ENCODE measurements at places on chromosomes 6 and 20. TPM values are rescaled to one million over a fixed set of nuclear protein-coding genes. Genes with fewer than 3 reads are reported as not detected.

DNA sequence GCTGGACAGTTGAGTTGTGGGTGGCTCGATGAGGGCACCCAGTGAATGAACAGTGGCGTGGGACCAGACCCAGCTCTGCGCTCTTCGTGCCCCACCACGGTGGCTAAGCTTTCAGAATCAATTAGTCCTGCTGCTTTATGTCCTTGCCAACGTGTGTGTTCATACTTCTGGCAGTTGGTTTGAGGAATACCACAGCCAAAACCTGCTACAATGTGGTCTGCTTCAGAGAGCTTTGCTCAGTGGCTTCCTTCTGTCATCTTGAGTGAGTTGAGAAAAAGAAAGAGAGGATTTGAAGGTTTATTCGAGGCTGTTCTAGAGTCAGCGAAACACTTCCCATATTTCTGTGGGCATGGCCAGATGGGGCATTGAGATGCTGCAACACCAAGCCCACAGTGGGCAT lies 39.5 kb upstream of the SLC22A2 start:
- peaks cover 8% of the 10 kb centered on the region for H3K4me1 ChIP-seq
- no peak overlapping the region for H3K4me3 ChIP-seq
- H3K27ac ChIP-seq, result no peak overlapping the region
- no peaks in the 10 kb centered on the region for H3K36me3 ChIP-seq
- no peak for DNase-seq
- no peaks in the 10 kb centered on the region for H3K27me3 ChIP-seq

- H3K27me3 ChIP-seq, result no peaks in the 10 kb centered on the region
- no peak overlapping the region for H3K27ac ChIP-seq
- no peak overlapping the region for H3K4me3 ChIP-seq
- H3K4me1 ChIP-seq, result no peaks in the 10 kb centered on the region
These were observed 29.0 kb upstream of the TCP11 start for GRCh38 chr6:35170166-35170565.

DNA sequence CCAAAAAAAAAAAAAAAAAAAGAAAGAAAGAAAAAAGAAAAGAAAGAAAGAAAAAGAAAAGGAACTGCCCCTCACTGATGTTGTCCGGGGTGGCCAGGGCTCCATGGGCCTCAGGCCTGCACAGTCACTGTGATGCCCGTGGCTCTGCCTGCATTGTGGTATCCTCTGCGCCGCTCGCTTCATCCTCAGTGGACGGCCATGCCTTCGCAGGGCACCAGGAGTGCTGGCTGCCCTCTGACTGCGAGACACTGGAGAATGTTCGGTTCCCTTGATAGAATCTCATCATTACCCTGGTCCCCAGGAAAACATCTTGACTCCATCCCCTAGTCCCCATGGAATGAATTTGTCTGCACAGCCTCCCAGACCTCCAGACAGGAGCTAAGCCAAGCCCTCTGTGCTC lies 61.7 kb downstream of the TMEM242 start:
- DNase-seq, result no peak
- H3K4me3 ChIP-seq, result no peak overlapping the region
- H3K27ac ChIP-seq, result no peak overlapping the region
- no peaks in the 10 kb centered on the region for H3K4me1 ChIP-seq

DNA sequence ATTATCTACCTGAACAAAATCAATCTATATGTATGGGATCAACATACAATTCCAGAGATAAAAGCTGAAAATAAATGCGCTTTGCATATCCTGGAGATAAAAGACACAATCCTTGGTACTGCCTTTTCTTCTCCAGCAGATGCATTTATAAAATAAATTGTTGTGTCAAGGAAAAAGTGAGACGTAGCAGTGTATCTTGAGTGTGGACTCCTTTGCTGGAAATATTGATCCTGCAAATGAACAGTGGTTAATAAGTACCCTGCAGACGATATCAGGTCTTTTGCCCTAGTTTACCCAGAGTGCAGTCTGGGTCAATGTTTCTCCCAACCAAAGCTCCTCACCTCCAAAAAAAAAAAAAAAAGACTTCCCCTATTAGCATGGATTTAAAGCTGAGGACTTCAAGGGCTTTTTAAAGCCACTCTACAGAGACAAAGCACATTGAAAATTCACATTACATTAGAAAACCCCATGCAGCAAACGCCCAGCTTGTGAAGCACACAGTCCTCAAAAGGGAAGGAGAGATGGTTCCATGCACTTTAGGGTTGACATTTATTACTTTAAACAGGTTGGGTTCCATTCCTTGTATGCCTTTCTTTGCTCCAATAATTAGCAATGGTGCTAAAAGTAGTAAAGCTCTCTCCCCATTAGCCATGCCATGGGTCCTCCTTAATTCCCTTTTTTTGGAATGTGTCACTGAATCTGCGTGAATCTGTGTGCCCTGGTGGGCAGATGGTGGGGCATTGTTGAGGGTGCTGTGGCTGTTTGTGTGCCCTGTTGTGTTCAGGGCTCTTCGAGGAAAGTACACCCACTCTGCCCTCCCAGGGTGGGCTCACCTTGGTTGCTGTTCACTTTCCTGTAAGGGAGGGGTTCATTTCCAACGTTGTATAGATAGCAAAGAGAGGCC lies 21.1 kb downstream of the FOXA2 start:
- peaks cover 49% of the 10 kb centered on the region for H3K27me3 ChIP-seq
- H3K36me3 ChIP-seq, result no peaks in the 10 kb centered on the region
- H3K27ac ChIP-seq, result no peak overlapping the region
- H3K4me3 ChIP-seq, result no peak overlapping the region

GRCh38 chr6:13597073-13597472 lies 18.1 kb upstream of the NOL7 start:
- peaks cover 2% of the 10 kb centered on the region for H3K36me3 ChIP-seq
- no peak overlapping the region for H3K4me3 ChIP-seq
- no peak for DNase-seq
- H3K4me1 ChIP-seq, result no peaks in the 10 kb centered on the region

DNA sequence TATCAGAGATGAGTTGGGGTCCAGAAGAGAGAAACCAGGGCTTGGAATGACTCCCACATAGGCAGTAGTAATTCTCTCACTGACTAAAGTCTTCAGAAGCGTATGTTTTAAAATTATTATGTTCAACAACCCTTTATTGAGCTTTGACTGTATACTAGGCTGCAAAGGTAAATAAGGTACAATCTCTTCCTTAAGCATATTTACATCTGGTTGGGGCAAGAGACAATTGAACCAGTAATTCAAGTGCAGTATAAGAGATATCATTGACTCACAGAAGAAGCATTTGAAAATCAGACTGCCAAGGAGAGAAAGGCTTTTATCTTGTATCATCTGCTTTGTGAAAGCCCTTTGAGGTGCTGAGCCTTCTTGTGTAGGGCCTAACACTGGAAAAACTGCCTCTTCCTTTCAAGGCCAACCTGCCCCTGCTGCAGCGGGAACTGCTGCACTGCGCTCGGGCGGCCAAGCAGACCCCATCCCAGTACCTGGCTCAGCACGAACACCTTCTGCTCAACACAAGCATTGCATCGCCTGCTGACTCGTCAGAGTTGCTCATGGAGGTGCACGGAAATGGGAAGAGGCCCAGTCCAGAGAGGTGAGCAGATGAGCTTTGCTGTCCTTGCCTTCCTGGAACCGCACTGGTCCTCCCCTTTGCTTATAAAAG lies 39.3 kb upstream of the C20orf144 start:
- H3K36me3 ChIP-seq, result peaks cover 41% of the 10 kb centered on the region
- H3K4me3 ChIP-seq, result no peak overlapping the region
- no peaks in the 10 kb centered on the region for H3K4me1 ChIP-seq
- no peak overlapping the region for H3K27ac ChIP-seq
- H3K27me3 ChIP-seq, result no peaks in the 10 kb centered on the region

DNA sequence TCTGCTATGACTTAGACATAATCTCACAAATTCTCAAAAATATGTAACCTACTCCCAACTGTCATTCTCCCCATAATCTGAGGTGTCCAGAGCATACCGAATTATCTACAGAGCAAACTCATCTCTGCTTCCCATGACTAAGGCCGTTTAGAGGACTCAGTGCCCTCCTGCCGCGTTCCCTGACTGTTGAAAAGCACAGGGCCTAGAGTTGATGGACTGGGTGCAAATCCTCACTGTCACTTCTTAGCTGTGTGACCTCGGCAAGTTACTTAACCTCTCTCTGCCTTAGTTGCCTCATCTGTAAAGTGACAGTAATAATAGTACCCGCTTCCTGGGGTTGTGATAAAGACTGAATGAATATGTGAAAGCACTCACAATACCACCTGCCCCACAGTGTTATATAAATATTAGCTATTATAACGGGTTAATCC lies 4.7 kb upstream of the TUBB2A start:
- DNase-seq, result no peak
- H3K27ac ChIP-seq, result peak overlapping the region; percentile 87
- H3K4me3 ChIP-seq, result peak overlapping the region; percentile 99
- no peaks in the 10 kb centered on the region for H3K36me3 ChIP-seq

- H3K27me3 ChIP-seq, result no peaks in the 10 kb centered on the region
- no peak for DNase-seq
- no peak overlapping the region for H3K27ac ChIP-seq
These were observed 269.9 kb downstream of the UST start for GRCh38 chr6:149016716-149017115.

DNA sequence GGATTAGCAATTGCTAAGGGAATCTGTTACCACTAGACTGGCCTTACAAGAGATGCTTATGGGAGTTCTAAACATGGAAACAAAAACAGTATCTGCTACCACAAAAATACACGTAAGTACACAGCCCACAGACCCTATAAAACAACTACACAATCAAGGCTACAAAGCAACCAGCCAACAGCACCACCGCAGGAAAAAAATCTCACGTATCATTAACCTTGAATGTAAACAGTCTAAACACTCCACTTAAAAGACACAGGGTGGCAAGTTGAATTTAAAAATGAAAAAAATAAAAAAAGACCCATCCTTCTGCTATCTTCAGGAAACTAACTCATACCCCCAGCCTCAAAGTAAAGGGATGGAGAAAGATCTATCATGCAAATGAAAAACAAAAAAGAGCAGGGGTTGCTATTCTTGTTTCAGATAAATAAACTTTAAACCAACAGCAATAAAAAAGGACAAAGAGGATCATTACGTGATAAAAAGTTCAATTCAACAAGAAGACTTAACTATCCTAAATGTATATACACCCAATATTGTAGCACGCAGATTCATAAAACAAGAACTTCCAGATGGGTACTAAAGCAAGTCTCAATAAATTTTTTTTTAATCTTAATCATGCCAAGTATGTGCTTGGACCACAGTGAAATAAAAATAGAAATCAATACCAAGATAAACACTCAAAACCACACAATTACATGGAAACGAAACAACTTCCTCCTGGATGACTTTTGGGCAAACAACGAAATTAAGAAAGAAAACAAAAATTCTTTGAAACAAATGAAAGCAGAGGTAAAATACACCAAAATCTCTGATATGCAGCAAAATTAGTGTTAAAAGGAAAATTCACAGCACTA lies 52.3 kb downstream of the RNGTT start:
- no peak overlapping the region for H3K27ac ChIP-seq
- no peak for DNase-seq
- H3K27me3 ChIP-seq, result no peaks in the 10 kb centered on the region
- H3K4me3 ChIP-seq, result no peak overlapping the region
- H3K4me1 ChIP-seq, result peaks cover 6% of the 10 kb centered on the region

GRCh38 chr6:5367510-5367909 lies 106.2 kb downstream of the FARS2 start:
- H3K27ac ChIP-seq, result no peak overlapping the region
- peaks cover 22% of the 10 kb centered on the region for H3K4me1 ChIP-seq
- no peak overlapping the region for H3K4me3 ChIP-seq

DNA sequence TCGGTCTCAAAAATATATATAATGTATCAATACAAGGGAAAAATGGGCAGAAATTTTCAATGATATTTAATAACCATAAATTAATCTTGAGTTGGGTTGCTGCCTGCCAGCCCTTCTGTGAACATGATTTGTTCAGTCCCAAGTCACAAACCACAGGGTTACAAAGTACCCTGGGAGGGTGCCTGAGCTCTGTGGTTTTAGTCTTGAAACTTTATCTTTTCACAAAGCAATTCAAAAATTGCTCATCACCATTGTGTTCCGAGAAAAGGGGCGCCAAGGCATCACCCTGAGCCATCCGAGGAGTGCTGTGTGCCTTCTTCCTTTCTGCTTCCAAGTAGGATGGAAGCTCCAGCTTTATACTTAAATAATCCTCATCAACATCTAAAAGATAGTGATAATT lies 141.6 kb upstream of the AKAP12 start:
- no peaks in the 10 kb centered on the region for H3K27me3 ChIP-seq
- no peaks in the 10 kb centered on the region for H3K4me1 ChIP-seq
- H3K4me3 ChIP-seq, result no peak overlapping the region
- no peak for DNase-seq

- no peaks in the 10 kb centered on the region for H3K4me1 ChIP-seq
- H3K27ac ChIP-seq, result no peak overlapping the region
- H3K27me3 ChIP-seq, result no peaks in the 10 kb centered on the region
- DNase-seq, result no peak
- H3K36me3 ChIP-seq, result no peaks in the 10 kb centered on the region
These were observed 317.3 kb upstream of the CNR1 start for GRCh38 chr6:88483424-88483823.

DNA sequence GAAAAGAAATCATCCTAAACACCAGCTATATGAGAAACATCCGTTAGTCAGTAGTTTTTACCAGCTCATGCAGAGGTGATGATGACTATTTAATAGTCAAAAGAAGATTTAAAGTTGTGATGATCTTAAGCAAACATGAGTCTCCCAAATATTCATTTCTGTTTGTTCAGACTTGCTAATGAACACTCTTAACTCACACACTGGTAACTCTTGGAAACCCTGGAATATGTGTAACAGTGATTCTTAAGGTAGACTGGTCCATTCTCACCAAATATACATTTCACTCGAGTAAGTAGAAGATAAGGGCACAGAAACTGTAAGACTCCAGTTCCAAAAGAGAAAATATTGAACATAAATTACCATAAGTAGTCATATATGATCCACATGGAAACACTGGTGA lies 29.1 kb downstream of the RSPO3 start:
- H3K27ac ChIP-seq, result peak overlapping the region; percentile 67
- DNase-seq, result no peak
- no peaks in the 10 kb centered on the region for H3K36me3 ChIP-seq
- no peaks in the 10 kb centered on the region for H3K27me3 ChIP-seq
- H3K4me1 ChIP-seq, result peaks cover 50% of the 10 kb centered on the region
- no peak overlapping the region for H3K4me3 ChIP-seq

GRCh38 chr6:5956939-5957338 lies 49.8 kb downstream of the NRN1 start:
- H3K4me1 ChIP-seq, result no peaks in the 10 kb centered on the region
- no peak for DNase-seq
- no peaks in the 10 kb centered on the region for H3K27me3 ChIP-seq
- H3K27ac ChIP-seq, result no peak overlapping the region
- H3K36me3 ChIP-seq, result no peaks in the 10 kb centered on the region

DNA sequence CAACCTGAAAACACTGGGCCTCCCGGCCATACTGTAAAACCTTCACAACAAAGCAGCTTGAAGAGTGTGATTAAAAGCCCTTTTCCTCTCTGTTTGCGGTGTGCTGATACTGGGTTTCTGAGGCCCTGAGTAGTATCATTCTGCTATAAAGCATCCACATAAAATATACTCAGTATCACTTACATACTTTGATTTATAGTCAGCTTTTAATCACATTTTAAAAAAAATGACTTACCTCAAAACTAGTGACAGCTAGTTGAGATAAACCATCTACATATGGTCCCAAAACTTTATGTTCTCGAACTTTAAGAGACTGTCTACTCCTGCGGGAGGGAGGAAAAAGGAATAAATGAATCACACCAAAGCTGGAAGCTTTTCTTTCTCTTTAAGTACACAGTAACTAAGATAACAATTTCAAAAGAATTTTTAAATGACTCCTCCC lies 135.7 kb downstream of the KIF13A start:
- no peak for DNase-seq
- H3K27me3 ChIP-seq, result no peaks in the 10 kb centered on the region
- H3K4me3 ChIP-seq, result no peak overlapping the region
- peaks cover 33% of the 10 kb centered on the region for H3K36me3 ChIP-seq
- H3K4me1 ChIP-seq, result no peaks in the 10 kb centered on the region

HMGN4 gene
- 20.6 TPM for total RNA-seq

TMEM151B gene
- total RNA-seq, result 0.11 TPM

C6orf163 gene
- total RNA-seq, result 0.40 TPM

ABHD16B gene
- not detected for total RNA-seq

CDC5L gene
- 30.3 TPM for total RNA-seq

ZC2HC1B gene
- not detected for total RNA-seq

All from gastrocnemius medialis (tissue), 4 donors.